Effector memory CD8-positive, alpha-beta T cell (primary cell): ENCODE measurements at places on chromosomes 6 and 20.

- no peak for DNase-seq
Observed at GRCh38 chr6:53982366-53983050, 128.7 kb upstream of the MLIP start.

DNA sequence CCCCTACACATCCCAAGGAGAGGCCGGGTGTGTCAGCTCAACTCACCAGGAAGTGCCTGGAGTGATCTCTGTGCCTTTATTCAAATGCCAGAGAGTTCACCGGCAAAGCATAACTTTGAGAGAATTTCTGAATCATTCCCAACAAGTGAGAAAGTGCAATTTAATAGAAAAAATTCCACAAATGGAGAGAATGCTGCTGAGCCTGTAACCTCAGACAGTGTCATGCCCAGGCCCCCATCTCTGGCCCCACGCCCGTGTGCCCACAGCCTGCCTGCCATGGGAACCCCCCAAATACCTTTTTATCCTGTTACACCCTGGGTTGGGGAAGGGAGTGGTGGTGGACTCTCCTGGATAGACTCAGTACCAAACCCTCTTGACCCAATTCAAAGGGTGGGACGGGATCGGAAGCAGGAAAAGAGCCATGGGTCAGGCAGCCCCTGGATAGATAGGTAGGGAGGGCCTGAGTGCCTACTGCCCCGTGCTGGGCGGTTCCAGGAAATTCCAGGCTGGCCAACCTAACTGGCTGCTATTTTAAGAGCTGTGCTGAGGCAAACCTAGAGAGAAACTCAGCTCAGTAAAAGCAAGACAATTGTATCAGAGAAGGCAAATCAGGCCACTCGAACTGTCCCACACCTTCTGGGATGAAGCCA is 179.0 kb upstream of the FOXA2 start:
- DNase-seq: no peak

DNA sequence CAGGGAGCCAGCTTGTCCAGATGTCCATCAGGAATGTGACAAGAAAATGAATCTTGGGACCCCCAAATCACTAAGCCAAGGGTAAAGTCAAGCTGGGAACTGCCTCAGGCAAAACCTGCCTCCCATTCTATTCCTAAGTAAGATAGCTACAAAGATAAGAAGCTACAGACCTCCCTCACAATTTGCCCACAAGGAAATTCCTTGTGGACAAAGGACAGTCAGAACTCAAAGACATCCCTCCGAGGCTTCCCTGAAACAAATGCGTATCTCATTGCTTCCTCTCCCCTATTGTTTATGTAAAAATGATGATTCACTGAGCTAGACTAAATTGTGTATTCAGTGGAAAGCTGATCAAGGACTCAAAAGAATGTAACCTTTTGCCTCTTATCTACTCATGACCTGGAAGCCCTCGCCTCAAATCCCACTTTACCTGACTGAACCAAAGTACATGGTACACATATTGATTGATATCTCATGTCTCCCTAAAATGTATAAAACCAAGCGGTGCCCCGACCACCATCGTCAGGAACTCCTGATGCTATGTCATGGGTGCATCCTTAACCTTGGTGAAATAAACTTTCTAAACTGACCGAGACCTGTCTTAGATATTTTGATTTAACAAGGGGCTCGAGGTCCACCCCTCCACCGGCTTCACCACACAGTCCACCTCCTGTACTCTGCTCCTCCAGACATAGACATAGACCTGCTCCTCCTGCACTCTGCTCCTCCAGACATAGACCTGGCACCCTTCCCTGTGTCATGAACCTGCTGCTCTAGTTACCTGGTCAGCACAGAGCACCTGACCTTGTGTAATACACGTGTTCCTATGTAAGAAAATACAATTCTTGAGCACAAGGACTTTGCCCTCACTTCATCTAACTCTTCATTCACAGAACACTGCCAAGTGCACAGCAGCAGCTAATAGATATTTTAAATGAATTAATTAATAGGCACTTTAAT is 81.4 kb downstream of the WDR27 start:
- no peak for DNase-seq

- no peak for DNase-seq
Observed at GRCh38 chr6:19736066-19736465, 101.1 kb upstream of the ID4 start.
